Fibroblast of villous mesenchyme (primary cell): ENCODE measurements at places on chromosomes 3 and 15. TPM values are rescaled to one million over a fixed set of nuclear protein-coding genes. Genes with fewer than 3 reads are reported as not detected.

GRCh38 chr3:195151866-195152541 lies 119.0 kb downstream of the XXYLT1 start:
- peak; percentile 75 for DNase-seq

- no peak for DNase-seq
Measured at GRCh38 chr3:47128137-47128536, 35.8 kb downstream of the SETD2 start.

DNA sequence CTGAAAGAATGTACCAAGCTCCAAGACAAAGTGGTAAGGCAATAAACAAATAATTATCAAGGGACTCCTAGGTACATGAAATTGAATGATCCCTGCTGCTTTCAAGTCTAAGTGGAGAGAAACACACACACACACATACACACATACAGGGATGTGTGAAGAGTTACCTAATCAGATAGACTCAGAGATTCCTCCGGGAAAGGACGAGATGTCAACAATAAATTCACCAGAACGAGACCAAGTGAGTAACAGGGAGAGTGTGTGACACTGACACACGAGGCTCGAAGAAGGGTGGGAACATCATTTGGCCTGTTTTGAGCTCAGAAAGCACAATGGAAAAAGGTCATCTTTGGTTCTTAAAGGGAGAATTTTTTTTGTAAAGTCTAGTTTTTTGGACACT lies 13.4 kb downstream of the LRIG1 start:
- DNase-seq, result peak; percentile 41

DNA sequence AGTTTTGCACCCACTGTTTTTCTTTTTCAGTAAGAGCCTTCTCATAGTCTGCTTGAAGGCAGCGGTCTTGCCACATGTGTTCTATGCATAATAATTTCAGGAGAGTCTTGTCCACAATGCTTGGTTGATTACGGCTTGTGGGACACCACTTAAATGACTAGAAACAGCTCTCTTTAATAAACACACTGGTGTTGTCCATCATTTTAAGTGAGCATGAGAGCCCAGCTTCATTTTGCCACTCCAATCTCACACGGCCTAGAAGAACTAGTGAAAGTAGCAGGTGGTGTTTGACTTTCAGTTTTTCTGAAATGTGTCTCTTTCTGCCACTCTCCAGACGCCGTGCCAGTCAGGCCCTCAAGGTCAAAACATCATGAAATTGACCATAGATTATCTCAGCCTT lies 292.1 kb downstream of the LPP start:
- no peak for DNase-seq

- no peak for DNase-seq
Measured at GRCh38 chr15:74822233-74822632, 4.2 kb upstream of the CPLX3 start.

- DNase-seq, result no peak
Measured at GRCh38 chr3:98529856-98530459, 1.8 kb upstream of the GPR15 start.

GRCh38 chr15:62509395-62509958 lies 344.4 kb upstream of the C2CD4B start:
- no peak for DNase-seq

GRCh38 chr3:158569794-158570193 lies 1.2 kb upstream of the MLF1 start:
- no peak for DNase-seq

DNA sequence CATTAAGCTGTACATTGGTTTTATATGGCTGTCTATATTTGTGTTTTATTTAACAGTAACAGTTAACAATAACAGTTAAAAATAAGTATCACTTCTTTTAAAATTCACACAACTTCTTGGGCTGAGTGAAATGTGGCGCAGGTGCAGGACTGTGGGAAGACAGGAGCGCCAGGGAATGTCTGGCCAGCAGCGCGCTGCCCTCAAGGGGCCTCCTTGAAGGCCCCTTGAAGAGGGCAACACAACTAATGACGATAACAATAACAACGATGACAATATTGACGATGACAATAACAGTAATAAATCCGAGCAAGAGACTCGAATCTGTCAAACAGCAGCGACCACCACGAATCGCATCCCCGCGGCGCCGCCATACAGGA lies 411 bp upstream of the PPP2R3A start:
- no peak for DNase-seq

GRCh38 chr3:15051531-15051930 lies 13.6 kb downstream of the MRPS25 start:
- DNase-seq, result peak; percentile 38

- no peak for DNase-seq
Measured at GRCh38 chr15:99135194-99135593, 30.3 kb downstream of the SYNM start.

DNA sequence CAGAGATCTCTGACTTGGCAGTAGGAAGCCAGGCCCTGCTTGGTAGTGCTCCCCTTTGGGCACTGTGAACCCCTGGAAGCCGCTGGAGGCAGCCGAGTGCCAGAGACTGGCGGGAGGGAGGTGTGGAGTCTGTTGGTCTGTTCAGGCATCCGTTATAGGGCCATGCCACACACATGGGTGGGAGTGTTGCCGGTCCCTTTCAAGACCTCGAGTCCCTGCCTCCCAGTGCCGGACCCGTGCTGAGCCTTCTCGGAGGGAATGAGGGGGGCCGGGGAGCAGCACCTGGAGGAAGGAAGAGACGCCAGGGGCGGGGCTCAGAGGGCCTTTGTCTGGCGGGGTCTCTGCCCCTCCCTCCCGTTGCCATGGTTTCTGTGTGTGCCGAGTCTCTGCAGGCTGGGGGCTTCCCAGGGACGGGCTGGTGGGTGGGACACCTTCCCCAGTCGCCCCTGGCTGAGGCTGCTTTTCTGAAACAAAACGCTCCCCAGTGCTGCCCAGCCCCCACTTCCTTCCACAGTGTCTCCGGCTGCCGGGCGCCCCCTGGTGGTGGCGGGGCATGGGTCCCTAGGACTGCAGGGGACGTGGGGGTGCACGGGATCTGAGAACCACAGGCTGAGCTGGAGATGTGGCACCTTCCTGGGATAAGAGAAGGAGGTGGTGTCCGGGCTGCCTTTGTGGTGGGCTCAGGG lies 10.0 kb downstream of the GNAI2 start:
- peak; percentile 88 for DNase-seq

DNA sequence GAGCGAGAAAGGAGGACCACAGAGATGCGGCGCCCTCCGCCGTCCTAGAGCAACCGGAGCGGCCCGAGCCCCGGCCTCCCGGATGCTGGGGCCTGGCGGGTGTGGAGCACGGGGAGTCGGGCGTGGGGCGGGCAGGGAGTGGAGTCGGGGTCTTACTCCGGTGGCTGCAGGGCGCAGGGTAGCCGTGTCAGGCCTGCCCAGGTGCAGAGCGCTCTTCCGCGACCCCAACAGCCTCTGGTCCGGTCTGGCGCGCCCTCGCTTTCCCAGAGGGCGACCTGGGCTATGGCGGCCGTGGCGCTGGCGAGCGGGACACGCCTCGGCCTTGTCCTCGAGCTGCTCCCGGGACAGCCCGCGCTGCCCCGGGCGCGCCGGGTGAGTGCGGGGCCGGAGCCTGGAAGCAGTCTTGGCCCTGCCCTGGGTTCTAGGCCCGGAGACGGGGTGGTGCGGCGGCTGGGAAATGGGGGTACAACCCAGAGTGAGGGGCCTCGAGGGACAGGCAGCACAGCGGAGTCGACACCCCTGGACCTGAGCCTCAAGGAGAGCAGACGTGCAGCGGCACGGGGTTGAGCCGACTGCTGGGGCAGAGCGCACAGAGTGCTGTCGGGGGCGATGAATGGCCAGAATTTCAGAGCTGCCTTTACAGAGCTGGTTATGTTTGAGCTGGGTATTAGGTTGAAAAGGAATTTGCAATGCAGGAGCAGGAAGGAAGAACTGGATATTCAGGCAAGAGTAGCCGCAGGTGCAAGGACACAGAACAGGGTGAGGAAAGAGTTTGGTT lies at the start of gene ZNF662:
ZNF662 (plus strand) TSS at position 73 of the 778 bp plus-strand sequence. CDS start 1,973 bp downstream, outside the sequence.
- no peak for DNase-seq

GRCh38 chr3:162610261-162610660 lies 1113.7 kb downstream of the OTOL1 start:
- no peak for DNase-seq

- DNase-seq, result no peak
Measured at GRCh38 chr15:51756482-51756881, 5.1 kb downstream of the TMOD2 start.

- no peak for DNase-seq
Measured at GRCh38 chr3:25834346-25834745, 44.5 kb downstream of the OXSM start.

- no peak for DNase-seq
Measured at GRCh38 chr15:90099072-90099867, 3.0 kb downstream of the IDH2 start.

- DNase-seq, result no peak
Measured at GRCh38 chr15:87881026-87881425, 375.5 kb downstream of the NTRK3 start.

- DNase-seq, result no peak
Measured at GRCh38 chr15:31382713-31383045, 56.0 kb downstream of the KLF13 start.

DNA sequence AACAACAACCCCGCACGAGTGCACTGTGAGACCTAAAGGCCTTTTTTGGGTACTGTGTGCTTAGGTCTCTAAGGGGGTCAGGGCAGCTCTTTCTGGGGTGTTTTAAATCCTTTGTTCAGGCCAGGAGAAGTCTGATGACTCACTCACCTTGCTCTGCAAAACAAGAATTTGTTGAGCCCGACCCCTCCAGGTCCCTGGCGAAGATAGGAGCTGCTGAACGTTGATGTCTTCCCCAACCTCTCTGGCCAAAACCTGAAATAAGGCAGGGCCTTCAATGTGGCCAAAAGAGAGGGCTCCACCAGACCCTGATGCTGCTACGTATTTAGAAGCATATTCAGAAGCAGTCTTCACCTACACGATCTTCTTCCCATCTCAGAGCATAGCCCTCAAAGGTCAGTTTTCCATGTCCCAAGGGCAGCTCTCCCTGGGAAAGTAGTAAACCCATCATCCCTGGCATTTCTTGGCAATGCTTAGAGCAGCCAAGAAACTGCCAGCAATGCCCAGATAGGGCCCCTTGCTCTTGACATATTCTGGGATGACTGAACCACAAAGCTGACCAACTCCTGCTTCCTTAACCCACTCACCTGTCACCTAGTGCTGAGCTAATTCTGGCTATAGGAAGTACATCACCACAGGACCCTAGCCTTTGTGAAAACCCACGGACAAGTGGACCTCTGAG lies 27.1 kb downstream of the CCDC13 start:
- DNase-seq, result no peak

DNA sequence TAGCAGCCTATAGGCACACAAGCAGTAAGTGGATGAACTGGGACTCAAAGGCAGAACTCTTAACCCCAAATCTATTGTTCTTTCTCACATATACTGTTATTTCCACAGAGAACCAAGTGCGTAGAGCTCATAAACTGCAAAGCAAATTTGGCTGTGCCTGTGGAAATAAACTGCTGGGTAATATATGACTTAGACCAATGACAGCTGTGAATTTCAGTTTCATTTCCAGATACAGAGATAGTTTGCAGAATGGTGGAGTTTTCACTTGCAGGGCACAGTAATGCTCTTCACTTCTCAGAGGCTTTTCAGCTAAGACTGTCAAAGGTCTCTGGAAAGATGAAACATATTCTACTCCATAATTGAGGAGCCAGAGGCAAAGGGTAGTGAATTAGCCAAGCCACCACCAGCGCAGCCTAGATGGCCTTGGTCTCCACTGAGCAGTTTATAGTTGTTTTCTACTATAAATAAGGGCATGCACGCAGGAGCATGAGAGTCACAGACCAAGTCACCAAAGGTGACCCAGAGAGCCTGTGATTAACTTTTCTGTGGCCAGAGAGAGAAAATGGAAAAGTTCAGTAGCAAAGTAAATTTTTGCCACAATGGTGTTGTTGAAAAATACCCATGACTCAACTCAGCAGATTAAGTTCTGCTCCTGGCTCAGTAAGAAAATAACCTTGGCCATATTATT lies 180.7 kb upstream of the GRM7 start:
- no peak for DNase-seq

Gene SLC2A2
- under 0.01 TPM in 1 of 2 replicates, not detected in the other for total RNA-seq

Gene FEZF2
- not detected in 2 replicates for total RNA-seq

Gene PAQR5
- 0.97 and 1.3 TPM in 2 replicates for total RNA-seq

Gene MESP1
- total RNA-seq, result under 0.01 TPM in 2 replicates

Gene MASP1
- 198 and 209 TPM in 2 replicates for total RNA-seq

Gene XCR1
- not detected in 2 replicates for total RNA-seq
